ENCODE measurements at places on chromosomes 11 and 22.

- DNase-seq, result no peak
Measured at GRCh38 chr11:68889948-68890446, 13.6 kb downstream of the MRPL21 start.

GRCh38 chr11:13784441-13784840, 116.0 kb downstream of the FAR1 start:
- no peak for DNase-seq

DNA sequence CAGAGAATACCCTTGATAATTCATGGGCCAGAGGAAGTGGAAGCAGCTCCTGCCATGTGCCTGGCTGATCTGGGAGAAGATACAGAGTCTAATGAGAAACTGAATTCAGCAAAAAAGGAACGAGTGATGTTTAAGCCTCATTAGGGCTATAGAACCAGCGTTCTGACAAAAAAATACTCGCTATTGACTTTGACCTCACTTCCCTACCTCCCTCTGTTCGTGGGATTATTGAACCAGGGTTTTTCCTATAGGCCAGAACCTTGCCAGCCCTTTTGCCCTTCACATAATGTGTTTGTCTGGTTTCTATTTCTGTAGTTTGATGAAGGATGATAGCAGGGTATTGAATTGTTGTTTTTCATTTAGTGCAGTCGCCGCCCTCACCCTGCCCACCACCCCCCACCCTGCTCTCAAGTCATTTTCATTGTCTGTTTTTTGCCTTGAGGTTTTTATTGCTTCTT, 7.6 kb upstream of the RBFOX2 start:
- no peak for DNase-seq

DNA sequence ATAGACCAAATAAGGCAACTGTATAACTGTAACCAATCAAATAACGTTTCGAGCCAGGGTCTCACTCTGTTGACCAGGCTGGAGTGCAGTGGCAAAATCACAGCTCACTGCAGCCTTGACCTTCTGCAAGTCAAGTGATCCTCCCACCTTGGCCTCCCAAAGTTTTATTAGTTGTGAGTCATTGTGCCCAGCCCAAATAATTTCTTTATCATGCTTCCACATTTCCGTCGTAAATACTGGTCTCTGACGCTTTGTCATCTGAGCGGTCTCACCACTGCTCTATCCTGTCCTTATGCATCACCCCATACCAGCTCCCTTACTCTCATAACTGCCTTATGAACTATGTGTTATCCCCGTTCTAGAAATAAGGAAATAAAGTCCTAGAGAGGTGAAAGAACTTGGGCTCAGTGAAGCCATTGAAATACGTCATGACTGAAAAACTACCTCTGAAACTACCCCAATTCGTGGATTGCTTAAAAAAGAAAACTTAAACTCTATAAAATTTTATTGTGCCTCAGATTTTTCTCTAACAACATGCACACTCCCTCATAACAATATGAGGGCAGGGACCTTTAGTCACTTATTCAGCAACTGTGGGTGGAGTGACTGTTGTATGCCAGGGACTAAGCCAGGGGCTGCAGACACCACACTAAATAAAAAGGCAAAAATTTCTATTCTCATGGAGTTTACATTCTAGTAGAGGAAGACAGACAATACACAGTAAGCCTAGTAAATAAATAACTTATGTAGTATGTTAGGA, 15.8 kb upstream of the RTN4RL2 start:
- no peak for DNase-seq

All from LHCN-M2 (cell line).